ENCODE measurements at places on chromosomes 2 and 18.
A peak's percentile ranks its signal among the peaks of the same experiment; 100 is the strongest.

GRCh38 chr2:53473236-53473635 is 294.4 kb upstream of the CHAC2 start:
- DNase-seq, result no peak

- no peak for DNase-seq
These were observed 17.2 kb upstream of the NEDD4L start for GRCh38 chr18:58026857-58027256.

GRCh38 chr18:49858309-49859020 is 45.1 kb upstream of the ACAA2 start:
- DNase-seq, result peak; percentile 26

DNA sequence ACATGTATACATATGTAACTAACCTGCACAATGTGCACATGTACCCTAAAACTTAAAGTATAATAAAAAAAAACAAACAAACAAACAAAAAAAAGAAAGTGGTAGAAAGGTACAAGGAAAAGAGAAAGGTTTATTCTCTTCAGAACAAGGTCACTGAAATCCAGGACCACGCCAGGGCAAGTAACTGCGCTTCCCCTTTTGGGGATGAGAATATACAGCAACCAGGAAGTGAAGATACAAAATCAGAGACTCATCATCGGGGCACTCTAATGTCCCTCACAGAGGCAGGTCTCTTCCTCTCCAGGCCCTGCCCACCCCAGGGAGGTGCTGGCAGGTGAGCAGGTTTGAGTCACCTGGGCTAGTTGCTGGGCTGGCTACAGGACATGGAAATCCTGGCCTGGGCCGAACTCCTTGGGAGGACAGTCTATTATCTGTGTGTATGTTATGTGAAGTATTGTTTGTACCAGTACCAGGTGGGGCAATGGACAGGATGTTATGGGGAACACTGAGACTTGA is 100.4 kb upstream of the GPR45 start:
- DNase-seq, result no peak

- DNase-seq, result no peak
These were observed 2.1 kb downstream of the ASTL start for GRCh38 chr2:96136129-96136720.

DNA sequence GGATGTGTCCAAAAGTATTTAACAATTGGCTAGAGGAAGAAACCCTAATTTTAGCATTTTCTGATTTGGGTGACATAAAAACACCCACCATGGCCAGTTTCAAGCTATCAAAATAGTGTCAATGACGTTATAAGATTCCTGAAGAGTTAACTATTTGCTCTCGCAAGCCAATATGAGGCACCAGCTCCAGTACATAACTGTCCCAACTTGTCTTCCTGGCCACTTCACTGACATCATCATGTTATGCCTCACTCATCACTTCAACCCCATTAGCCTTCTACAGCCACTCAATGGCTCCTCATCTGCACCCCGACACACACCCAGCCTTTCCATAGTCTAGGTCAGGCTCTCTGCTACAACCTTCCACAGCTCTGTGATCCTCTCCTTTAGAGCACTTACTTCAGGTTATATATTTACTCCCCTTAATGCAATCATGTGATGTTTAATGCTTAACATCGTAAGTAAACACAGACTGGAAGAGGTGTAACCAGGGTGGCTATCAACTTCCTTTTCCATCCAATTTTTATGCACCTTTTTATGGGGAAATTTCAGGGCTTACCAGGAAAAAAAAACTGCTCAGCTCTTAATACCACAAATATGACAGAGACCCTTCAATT is 158.7 kb downstream of the VWC2L start:
- DNase-seq, result no peak

GRCh38 chr18:48926420-48926857 is 24.3 kb downstream of the SMAD7 start:
- DNase-seq, result no peak

DNA sequence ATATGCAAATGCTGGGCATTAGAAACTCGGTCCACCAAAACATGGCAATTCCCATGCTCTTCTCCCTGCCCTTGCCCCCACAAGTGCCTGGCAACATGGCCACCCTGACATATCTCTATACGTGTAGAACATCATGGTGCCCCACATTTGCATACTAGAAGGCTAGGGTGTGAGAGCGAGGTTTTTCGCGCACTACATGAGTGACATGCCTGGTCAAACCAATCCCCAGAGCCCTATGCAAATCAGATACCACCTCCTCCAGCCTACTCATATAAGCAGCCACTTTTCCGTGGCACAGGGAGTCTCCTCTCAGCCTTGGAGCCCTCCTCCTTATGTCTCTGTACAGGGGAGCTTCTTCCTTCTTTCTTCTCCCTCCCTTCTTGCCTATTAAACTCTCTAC is 296.1 kb upstream of the GULP1 start:
- no peak for DNase-seq

DNA sequence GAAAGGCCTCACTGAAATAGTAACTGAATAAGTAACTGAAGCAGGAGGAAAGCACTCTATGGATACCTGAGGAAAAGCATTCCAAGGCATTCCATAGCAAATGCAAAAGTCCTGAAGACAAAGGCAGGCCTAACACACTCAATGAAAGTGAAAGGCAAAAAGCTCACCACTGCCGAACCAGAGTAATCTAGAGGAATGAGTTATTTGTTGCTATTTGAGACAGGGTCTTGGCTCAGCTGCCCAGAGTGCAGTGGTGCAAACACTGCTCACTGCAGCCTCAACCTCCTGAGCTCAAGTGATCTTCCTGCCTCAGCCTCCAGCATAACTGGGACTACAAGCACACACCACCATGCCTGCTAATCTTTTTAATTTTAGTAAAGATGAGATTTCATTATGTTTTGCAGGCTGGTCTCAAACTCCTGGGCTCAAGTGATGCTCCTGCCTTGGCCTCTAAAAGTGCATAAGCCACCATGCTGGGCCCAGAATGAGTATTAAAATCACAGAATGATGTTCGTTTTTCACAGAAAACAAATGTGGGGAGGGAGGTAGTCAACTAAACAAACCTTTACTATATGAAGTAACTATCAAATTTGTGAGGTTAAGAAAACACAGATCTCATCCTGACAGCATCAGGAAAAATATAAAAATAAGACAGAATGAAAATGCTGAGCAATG is 17.9 kb downstream of the PIAS2 start:
- no peak for DNase-seq

DNA sequence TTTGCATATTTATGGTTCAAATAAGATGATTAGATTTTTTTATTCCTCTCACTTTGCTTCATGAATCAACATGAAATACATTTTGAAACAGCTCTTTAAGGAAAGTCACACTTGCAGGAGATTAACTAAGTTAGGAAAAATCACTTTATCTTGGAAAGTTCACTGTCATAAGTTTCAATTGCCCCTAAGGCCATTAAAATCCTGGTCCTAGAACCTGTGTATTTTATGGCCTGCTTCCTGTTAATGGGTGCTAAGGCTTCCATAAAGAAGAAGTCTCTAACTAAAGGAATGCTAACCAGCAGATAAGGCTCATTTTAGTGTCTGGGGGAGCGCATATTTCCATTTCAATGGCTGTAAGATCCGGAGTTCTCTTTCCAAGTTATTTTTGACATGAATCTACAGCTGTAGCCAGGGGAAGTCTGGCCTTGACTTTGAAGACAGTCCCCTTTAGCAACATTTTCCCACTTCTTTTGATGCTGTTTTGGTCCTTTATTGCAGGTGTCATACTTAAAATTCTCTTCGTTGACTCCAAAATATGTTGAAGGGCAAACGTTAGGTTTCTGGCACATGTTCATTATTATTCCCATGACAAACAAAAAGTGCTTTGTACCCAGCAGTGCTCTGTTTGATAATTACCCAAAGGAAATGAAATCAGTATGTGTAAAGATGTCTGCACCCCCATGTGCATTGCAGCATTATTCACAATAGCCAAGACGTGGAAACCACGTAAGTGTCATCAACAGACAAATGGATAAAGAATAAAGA is 34.4 kb upstream of the SH3BP4 start:
- no peak for DNase-seq

- no peak for DNase-seq
These were observed 53.1 kb downstream of the CTDP1 start for GRCh38 chr18:79732721-79733025.

DNA sequence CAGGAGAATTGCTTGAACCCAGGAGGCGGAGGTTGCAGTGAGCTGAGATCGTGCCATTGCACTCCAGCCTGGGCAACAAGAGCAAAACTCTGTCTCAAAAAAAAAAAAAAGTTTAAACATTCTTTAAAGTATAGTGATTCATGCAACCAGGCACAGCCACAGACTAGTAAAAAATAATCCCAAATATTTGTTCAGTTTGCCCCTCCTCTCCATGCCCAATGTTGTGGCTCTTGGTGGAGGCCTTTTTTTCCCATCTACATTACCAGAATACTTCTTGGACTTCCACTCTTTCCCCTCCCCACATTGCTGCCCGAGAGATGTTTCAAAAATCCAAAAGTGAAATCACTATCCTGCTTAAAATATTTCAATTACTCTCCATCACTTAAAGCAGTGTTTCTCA is 5.1 kb upstream of the MALT1 start:
- DNase-seq, result no peak

All from stimulated activated CD8-positive, alpha-beta memory T cell treated with anti-CD3 and anti-CD28 coated beads, Interleukin-7, amount 100 ng/mL, for 24 hours (primary cell).